NCI-H2081 treated with DMSO at 0.1 percent for 48 hours (cell line): ENCODE measurements at places on chromosomes 3 and 15.

DNA sequence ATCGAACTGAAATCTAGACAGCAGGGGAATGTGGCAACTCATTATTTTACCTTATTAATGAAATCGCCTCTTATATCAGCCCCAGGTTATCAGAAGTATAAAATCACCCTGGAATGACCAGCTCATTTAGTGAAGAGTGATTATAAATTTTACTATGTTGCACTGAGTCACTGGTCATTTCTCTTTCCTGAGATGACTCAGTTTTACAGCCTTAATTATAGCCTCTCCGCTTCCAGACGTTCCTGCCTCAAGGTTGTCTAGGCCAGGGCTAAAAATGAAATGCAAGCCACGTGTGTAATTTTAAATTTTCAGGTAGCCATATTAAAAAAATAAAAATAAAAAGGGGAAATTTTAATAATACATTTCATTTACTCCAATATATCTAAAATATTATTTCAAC lies 33.3 kb downstream of the DET1 start:
- DNase-seq, result no peak

DNA sequence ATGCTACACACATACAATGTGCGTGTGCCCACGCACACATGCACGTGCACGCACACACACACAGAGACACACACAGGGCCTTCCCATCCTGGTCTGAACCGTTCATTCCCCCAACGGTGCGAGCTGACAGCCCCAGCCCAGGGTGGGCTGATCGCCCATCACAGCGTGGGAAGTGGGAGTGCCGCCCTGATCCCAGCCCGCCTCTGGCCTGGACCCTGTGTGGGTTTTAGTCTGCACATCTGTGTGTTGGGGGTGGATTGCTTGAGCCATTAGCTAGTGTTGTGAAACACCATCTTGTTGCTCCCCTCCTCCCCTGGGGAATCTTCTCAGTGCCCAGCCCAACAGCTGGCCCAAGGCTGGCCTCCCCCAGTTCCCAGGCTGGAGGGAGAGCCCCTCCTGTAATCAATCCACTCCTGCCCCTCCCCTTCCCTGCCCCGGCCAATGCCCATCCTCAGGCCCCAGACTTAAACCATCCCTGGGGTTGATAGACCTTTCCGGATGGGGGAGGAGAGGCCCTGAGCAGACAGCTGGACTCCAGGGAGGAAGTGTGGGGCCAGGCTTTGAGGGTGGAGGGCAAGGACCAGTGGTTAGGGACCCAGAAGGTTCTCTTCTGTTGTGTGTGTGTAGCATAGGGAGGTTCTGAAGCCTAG lies 8.3 kb downstream of the SEMA3G start:
- no peak for DNase-seq

DNA sequence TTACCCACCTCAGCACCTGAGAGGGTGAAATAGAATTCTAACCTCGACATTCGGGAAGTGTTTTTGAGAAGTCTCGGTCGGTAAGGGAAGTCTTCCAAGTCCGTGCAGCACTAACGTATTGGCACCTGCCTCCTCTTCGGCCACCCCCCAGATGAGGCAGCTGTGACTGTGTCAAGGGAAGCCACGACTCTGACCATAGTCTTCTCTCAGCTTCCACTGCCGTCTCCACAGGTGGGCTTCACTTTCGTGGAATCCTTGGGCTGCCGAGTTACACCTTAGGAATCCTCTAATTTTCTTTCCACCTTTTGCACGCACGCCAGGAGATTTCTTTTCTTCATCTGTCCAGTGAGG lies 775 bp downstream of the CCNDBP1 start:
- DNase-seq, result no peak

DNA sequence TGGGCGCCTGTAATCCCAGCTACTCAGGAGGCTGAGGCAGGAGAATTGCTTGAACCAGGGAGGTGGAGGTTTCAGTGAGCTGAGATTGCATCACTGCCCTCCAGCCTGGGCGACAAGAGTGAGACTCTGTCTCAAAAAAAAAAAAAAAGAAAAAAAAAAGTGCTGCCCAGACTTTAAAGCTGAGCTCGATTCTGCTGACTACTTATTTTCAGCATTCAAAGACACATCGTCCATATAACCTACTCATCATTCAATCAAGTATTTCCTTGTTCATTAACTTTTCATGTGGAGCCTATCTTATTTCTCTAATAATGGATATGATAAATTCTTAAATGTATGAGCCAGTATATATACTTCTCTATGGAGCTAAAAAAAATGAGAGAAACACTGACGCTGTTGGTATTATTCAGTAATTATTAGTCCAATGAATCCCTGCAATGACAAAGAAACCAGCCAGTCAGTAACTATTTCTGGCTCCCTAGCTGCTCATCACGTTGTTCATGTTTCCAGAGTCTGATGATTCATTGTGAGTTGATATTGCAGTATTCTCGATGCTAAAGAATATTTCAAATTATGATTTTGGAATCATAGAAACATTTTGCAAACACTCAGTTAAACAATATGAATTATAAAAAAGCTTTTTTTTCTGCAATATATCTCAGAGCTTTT lies 111.9 kb downstream of the RAP2B start:
- no peak for DNase-seq

GRCh38 chr3:124587053-124587408 lies 143.2 kb upstream of the UMPS start:
- DNase-seq, result no peak

GRCh38 chr3:37607604-37608003 lies 254.1 kb upstream of the CTDSPL start:
- DNase-seq, result no peak
